Stimulated activated CD8-positive, alpha-beta memory T cell treated with anti-CD3 and anti-CD28 coated beads, Interleukin-7, amount 100 ng/mL, for 1 hour (primary cell): ENCODE measurements at places on chromosomes 2 and 18.

GRCh38 chr2:9737053-9737875, 106.0 kb upstream of the TAF1B start:
- DNase-seq: no peak

GRCh38 chr2:172261292-172261691, 158.6 kb upstream of the DLX2 start:
- DNase-seq: no peak

DNA sequence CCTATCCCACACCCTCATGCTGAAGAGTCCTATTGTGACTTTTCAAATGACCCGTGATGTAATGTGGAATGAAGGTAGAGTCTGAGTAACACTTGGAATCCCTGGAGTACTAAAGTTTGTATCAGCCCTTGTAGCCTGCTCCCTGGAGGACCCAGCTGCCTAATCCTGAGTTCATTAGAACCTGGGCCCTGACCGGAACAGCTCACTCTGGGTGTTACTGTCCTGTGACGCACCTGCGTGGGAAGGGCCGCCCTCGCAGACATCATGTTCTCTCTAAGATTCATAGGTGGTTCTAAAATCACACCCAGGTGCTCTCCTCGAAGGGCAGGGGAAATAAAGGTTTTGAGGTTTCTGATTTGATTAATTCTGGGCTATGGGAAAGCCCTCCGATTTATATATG, 62.3 kb downstream of the NCK2 start:
- DNase-seq: no peak

GRCh38 chr2:217489145-217489960, 513.4 kb downstream of the TNS1 start:
- no peak for DNase-seq

- no peak for DNase-seq
These were observed 118.1 kb downstream of the FHOD3 start for GRCh38 chr18:36415625-36416024.

- no peak for DNase-seq
These were observed 24.1 kb downstream of the INPP4A start for GRCh38 chr2:98468621-98469236.

GRCh38 chr2:82837588-82838304, 1621.3 kb downstream of the SUCLG1 start:
- DNase-seq: no peak

GRCh38 chr2:9167718-9168657, 38.6 kb upstream of the ASAP2 start:
- DNase-seq: no peak

DNA sequence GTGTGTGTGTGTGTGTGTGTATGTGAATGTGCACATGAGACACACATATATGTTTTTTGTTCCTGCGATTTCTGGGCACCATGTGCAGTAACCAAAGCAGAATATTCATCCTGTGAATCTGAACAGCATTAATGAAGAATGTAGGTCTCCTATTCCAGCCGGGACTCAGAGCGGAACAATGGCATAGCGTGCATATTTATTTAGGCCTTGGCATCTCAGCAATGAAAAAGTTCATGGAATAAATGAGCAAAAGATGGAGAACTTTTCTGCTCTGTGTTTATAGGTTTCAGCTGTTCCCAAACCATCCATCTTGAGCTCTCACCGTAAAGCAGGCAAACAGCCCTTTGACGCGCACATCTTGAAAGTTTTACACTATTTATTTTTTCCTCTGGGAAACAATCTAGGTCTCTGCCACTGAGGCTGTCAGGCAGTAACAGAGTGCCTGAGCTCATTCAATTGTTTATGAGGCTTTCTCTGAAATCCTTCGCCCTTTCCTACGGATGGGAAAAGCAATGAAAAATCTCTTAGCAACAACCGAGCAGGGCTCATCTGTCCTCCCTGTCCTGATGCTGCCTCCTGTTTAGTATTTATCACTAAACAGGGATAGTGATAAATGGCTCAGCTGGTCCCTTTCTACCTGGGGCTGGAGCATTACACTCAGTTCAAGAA, 146.2 kb upstream of the MSH6 start:
- DNase-seq: no peak

DNA sequence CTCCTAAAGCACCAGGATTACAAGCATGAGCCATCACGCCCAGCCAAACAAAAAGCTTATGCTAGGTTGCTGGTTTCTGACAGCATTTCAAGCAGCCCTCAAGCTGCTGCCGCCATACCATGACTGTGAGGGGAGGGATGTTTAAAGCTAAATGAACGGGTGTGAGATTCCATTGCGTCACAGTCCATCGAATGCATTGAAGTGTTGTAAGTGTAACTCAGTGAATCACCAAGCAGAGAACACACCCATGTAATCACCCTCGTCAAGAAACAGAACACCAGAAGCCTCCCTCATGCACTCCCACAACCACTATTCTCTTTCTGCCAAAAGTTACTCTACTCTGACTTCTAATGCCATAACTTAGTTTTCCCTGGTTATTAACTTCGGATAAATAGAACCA, 32.8 kb upstream of the MC5R start:
- no peak for DNase-seq

GRCh38 chr2:63257473-63257872, 206.8 kb downstream of the OTX1 start:
- no peak for DNase-seq

GRCh38 chr2:199757233-199757870, 93.6 kb downstream of the FTCDNL1 start:
- no peak for DNase-seq

- DNase-seq: no peak
These were observed 52.2 kb upstream of the TMEM18 start for GRCh38 chr2:729376-729861.

DNA sequence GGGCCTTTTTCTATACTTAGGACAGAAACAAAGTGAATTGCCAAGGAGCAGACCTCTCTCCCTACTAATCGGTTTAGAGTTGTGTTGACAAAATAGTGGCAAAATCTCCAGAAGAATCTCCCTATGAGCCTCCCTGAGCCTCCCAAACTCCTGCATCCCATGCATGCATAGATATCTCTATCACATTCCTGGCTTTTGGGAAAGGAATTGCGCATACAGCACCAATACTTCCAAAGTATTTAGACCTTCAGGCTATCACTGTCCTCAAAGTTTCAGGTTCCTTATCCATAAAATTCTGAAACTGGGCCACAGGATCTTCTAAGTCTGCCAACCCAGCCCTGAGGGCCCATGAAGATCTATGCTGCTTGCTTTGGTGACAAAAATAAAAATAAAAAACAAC, 152.1 kb downstream of the SLC8A1 start:
- no peak for DNase-seq

GRCh38 chr18:5771343-5771742, 124.0 kb downstream of the TMEM200C start:
- no peak for DNase-seq

- DNase-seq: no peak
These were observed 134.4 kb upstream of the LTBP1 start for GRCh38 chr2:32812316-32812715.

- DNase-seq: no peak
These were observed 22.4 kb downstream of the B4GALT6 start for GRCh38 chr18:31661965-31662364.

- DNase-seq: no peak
These were observed 40.4 kb upstream of the ATIC start for GRCh38 chr2:215271446-215271845.

- no peak for DNase-seq
These were observed 15.1 kb downstream of the SPTBN1 start for GRCh38 chr2:54471221-54471711.

DNA sequence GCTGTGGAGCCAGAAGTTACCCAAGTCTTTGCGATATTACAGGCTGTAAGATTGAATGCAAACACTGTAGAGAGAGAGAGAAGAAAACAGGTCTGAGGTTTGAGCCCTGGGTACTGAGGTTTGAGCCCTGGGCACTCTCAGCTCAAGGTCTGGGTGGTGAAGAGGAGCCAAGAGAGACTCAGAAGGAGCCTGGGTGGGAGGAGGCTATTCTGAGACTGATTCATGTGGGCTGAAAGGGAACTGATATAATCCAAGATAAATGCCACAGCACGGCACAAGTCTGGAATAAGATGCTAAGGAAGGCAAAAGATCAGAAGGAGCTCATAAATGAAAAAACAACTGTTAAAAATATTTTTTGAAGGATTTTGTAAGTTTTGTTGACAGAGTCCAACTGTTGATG, 407.6 kb upstream of the HS6ST1 start:
- no peak for DNase-seq

DNA sequence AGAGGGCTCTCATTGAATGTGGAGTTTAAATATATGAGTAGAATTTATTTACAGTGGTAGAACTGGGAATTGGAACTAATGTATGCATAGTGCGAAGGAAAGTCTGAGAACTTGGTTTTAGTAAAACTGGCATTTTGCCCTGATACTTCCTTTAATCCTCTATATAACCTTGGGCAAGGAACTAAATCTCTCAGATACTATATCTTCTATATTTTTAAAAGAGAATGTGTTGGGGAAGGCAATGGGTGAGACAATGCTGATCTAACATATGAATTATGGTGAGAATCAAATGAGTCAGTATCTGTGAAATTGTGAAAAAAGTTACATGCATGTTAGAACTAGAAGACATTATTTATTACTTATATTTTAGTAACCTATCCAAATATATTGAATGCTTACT, 2109.4 kb upstream of the PIK3C3 start:
- DNase-seq: no peak

- DNase-seq: no peak
These were observed 73.3 kb upstream of the MCFD2 start for GRCh38 chr2:46988733-46989481.

DNA sequence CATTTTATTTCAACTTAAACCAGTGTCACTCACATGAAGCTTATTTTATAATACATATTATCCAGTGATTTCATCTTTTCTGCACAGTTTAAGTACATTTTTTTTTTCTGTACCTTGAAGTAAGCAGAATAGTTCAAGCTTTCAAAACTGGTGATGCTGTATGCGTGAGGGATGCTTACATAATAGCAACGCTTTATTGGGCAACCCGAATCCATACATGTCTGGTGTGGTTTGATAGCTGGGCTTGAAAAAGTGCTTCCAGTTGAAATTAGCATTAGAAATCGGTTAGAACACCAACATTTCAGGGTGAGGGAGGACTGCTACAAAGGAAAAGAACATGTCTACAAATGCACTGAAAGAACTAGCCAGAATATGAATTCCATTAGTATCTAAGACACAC, 117.4 kb downstream of the MBP start:
- no peak for DNase-seq

DNA sequence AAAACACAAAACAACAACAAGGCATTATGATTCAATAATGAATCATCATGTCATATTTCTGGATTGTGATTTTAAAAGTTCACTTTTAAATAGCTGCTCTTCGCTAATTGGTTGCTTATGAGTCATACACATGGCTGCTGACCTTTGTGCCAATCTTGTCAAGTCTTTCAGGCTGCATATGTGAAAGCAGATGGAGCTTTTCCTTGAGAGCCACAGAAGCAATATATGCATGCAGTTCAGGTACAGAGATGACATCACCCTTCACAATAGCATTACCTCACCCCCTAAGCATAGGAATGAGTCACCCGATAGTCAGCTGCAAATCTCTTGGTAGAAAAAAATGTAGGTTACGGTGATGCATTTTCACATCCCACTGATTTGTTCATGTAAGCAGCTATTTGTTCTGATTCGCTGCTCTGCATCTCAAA, 27.2 kb downstream of the EIF2AK3 start:
- no peak for DNase-seq

GRCh38 chr2:237341872-237342271, 72.1 kb downstream of the COL6A3 start:
- DNase-seq: no peak

DNA sequence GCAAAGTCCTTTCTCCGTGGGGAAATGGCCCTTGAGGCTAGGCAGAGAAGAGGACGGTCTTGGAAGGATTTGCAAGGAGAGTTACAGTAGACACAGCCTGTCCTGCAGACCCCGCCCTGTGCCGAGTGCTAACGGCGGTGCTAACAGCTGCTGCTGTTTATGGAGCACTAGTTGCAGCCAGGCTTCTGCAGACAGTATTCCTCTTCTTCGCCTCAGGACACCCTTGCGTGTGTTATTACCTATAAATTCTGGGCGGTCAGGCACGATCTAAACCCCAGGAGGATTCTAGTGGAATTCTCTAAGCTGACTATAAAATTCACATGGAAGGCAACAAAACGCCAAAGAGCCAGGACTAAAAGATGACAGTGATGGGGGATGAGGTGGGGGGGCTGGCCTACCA, 139.8 kb downstream of the GLI2 start:
- no peak for DNase-seq

DNA sequence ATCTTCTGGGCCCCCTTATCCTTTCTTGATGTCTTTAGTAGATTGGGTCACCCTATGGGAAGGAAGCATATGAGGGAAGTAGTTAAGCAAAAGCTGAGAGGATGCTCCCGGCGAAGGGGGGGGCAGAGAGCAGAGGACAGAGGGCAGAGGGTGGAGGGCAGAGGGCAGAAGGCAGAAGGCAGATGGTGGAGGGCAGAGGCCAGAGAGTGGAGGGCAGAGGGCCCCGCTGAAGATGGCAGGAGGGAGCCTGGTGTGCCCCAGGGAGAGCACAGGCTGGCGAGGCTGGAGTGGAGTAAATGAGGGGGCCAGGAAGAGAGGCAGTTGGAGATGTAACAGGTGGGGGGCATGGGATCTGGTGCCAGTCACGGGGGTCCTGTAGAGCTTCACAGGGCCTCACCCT, 7.0 kb downstream of the MLPH start:
- no peak for DNase-seq

- no peak for DNase-seq
These were observed 47.7 kb upstream of the TMEM247 start for GRCh38 chr2:46431481-46432235.

- no peak for DNase-seq
These were observed 722 bp upstream of the C2orf15 start for GRCh38 chr2:99140860-99141109.

- no peak for DNase-seq
These were observed 75.0 kb upstream of the PKDCC start for GRCh38 chr2:41972819-41973218.

DNA sequence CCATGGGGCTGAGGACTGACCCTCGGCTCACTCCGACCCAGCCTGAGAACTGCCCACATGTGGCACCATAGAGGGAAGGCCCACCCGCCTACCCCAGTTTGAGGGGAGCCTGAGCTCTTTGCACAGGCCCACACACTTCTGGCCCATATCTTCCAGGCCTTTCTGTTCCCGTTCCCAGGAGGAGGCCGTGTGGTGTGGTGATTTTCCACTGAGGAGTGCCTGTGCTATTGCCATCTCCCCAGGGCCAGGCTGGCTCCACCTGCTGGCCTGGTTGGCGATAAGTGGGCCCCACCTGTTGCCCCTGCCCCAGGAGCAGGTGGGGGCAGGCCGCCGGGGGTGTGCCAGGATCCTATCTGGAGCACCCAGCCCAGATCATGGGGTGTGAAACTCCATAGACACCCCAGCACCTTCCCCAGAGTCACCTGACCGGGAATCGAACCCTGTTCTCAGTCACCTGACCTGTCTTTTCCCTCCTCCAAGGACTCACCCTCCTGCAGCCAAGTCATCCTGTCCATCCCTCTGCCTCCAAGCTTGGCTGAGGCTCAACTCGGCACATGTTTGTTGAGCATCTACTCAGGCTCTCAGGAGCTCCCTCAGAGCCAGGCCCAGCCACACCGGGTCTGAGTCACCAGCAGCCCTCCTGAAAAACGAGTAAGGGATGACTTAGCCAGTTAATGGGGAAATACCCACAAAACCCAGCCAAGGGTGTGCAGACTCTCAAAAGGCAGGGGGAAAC, 120.1 kb downstream of the CYP26B1 start:
- DNase-seq: no peak

GRCh38 chr18:53819671-53820070, 404.8 kb downstream of the MBD2 start:
- no peak for DNase-seq

- no peak for DNase-seq
These were observed 153.5 kb downstream of the RPIA start for GRCh38 chr2:88844960-88845359.

GRCh38 chr18:36297417-36298125, at the start of gene FHOD3:
Gene FHOD3, plus strand, starts transcription at chr18:36297713. Its CDS starts 123 bp downstream, at chr18:36297836.
- no peak for DNase-seq
